KG1 (cell line): ENCODE measurements at places on chromosomes 7 and 10.

DNA sequence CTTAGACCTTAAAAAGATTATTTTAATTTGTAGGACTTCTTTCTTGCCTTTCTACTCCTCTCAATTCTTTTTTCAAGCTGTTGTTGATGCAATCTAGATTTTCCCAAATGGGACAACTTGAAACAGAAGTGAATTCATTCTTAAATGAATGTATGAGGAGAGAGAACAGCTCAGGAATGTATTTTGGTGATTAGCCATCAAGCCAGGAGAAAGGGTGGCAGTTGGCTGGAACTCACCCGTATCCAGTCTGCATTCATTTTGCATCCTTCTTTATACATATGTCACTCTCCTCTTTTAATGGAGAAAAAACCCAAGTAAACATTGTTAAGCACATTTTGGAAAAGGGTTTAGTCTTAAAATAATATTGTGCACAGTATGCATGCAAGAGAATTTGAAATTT is 251.3 kb downstream of the REEP3 start:
- DNase-seq: no peak

- DNase-seq: no peak
Measured at GRCh38 chr7:99190359-99191009, 17.4 kb downstream of the KPNA7 start.

- DNase-seq: no peak
Measured at GRCh38 chr7:23332910-23333612, 33.9 kb downstream of the MALSU1 start.

GRCh38 chr10:12559578-12560178 is 210.3 kb downstream of the CAMK1D start:
- no peak for DNase-seq

DNA sequence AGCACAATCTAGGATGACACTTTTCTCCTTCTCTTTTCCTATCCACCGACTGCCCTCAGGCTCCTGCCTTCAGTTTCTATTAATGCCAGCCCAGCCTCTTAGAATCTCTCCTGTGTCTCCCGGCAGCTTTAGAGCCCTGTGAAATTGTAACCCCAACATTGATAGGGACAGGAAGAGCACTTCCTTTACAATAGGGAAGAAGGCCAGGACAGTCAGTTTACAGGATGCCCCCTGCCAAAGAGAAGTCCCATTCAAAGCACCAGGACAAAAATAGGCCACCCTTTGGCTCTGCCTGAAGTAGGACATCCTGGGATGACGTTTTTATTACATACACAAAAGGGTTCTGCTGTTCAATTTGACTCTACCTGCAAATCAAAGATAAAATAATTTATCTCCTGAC is 64.7 kb upstream of the ANK3 start:
- DNase-seq: no peak

GRCh38 chr10:29037348-29038113 is 251.3 kb upstream of the LYZL1 start:
- no peak for DNase-seq

GRCh38 chr7:138670594-138670993 is 30.6 kb downstream of the SVOPL start:
- DNase-seq: no peak

DNA sequence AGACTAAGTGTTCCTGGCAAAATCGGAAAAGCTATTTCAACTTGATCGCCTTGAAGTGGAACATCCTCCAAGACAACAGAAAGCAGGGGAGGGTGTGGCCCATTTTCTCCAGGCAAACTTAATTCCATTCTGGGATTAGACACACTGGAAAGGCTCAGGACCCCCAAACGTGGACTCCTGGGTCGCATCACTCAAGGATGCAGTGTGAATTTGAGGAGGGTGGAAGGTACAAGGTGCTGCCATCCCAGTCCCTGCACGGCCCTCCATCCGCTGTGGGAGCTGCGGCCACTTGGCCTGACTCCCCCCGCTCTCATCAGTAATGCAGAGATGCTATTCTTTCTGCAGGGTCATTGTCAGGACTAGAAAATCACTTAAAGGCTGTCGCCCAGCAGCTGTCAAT is 2.4 kb downstream of the CNPY1 start:
- DNase-seq: no peak

- DNase-seq: no peak
Measured at GRCh38 chr10:22992621-22993020, 64.8 kb downstream of the ARMC3 start.

DNA sequence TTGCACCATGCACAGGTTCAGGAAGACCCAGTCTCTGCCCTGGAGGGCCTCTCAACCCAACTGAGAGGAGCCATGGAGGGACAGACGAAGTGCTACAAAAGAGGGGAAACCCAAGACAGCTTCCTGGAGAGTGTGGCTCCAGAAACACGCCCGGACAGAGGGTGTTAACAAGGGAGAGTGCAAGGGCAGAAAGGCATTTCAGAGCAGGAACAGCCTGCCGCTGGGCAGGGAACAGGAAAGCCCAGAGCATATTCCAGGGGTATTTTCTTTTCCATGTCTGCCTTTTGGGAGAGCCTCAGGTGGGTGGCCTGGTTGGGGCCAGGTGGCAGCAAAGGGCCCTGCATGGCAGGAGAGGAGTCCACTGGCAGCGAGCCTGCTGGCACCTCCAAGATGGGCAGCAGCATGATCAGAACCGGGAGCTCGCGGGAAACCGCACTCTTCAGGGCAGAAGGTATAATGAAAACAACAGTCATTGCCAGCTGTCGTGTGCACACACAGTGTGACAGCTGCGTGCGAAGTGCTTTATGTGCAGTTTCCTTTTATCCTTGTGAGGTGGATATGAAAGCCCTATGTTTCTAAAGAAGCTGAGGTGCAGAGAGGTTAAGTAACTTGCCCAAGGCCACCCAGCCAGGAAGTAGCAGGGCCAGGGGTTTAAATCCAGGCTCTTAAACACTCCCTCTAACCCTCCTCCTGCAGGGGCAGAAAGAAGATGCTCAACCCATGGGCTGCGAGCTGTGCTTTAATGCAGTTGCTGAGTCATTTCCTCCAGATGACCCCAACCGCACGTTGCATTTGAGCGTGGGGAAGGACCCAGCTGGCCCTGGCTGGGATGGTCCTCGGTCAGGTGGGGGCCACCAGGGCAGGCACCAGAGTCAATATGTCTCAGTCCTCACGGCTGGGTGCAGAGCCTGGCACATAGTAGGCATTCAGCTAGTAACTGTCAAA is 128.6 kb downstream of the OAT start:
- no peak for DNase-seq

GRCh38 chr10:132283604-132284382 is 24.0 kb downstream of the STK32C start:
- DNase-seq: no peak

DNA sequence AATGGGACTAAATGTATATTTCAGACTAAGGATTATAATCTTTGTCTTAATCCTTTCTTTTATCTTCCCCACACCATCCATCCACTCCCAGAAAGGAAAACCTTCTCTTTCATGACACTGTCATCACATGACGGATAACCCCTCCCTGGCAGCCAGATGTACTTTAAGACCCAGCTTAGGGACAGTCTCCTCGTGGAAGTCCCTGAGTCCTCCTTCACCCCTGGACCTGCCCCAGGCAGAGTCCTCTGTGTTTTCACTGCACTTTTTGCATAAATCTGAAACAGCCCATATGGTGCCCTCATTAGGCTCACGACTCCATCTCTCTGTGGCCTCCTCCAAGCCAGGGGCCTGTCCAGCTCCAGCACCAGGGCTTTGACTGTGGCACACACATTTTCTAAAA is 16.0 kb downstream of the NRAP start:
- DNase-seq: no peak
